Cortex of kidney (tissue), 1 donor: ENCODE measurements at places on chromosomes 6 and 20.

DNA sequence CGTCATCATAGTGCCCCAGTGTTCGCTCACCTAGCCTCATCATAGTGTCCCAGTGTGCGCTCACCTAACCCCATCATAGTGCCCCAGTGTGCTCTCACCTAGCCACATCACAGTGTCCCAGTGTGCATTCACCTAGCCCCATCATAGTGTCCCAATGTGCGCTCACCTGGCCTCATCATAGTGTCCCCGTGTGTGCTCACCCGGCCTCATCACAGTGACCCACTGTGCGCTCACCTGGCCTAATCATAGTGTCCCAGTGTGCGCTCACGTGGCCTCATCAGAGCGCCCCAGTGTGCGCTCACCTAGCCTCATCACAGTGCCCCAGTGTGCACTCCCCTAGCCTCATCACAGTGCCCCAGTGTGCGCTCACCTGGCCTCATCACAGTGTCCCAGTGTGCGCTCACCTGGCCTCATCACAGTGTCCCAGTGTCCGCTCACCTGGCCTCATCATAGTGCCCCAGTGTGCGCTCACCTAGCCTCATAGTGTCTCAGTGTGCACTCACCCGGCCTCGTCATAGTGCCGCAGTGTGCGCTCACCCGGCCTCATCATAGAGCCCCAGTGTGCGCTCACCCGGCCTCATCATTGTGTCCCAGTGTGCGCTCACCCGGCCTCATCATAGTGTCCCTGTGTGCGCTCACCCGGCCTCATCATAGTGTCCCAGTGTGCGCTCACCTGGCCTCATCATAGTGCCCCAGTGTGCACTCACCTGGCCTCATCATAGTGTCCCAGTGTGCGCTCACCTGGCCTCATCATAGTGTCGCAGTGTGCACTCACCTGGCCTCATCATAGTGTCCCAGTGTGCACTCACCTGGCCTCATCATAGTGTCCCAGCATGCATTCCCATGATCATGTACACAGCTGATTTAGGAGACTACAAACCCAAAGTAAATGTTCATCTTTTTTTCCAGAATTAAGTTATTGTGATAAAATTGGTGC, 9.5 kb downstream of the TMEM242 start:
- no peak for DNase-seq

GRCh38 chr20:59247731-59248684, 52.4 kb upstream of the EDN3 start:
- no peak for DNase-seq

- DNase-seq, result no peak
These were observed 15.5 kb downstream of the COL9A3 start for GRCh38 chr20:62832212-62832922.

- no peak for DNase-seq
These were observed 18.0 kb downstream of the PRPH2 start for GRCh38 chr6:42704251-42704936.

- no peak for DNase-seq
These were observed 506 bp downstream of the ARFGAP1 start for GRCh38 chr20:63273059-63273579.

- no peak for DNase-seq
These were observed 11.5 kb upstream of the MMP9 start for GRCh38 chr20:45997187-45997586.

DNA sequence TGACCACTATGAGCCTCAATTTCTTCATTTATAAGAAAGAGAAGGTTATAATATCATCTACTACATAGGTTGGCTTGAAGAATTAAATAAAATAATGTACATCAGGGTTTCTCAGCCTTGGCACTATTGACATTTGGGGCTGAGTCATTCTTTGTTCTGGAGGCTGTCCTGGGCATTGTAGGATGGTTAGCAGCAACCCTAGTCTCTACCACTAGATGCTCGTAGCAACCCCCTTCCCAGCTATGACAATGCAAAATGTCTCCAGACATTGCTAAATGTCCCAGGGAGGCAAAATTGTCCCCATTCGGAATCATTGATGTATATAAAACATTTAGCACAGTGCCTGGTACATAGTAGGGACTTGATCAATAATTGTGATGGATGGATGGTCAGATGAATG, 152.1 kb downstream of the KHDC1L start:
- no peak for DNase-seq

DNA sequence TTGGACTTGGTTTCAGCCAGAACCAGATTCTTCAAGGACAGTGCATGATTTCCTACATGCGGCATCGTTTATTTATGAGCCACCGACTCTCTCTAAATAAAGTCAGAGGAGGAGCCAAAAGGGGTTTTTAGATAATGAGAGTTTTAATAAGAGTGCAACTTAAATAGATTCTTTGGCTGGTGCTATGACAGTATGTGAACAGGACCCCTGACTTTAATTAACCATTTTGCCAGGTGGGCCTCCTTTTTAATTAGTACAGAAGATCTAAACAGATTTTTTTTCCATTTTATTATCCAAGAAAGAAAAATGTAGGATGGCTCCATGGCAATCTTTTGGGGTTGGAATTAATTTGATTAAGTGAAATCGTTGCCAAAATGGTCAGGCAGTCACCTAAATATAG, 74.8 kb upstream of the INSM1 start:
- DNase-seq, result no peak

DNA sequence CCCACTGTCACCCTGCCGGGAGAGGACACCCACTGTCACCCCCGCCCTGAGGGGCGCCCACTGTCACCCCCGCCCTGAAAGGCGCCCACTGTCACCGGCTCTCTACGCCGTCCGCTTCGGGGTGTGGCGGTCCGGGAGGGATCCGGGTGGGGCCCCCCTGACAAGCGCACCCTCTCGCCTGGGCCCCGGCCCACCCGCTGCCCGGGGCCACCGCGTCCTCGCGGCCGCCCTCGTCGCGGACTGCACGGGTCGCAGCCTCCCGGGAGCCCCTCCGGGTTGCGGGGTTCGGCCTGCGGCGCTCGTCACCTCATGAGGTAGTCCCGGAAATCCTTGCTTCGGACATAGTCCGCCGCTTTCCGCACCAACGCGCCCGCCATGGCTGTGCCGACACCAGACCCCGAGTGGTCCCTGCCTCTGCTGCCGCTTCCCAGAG, 224 bp downstream of the MPC1 start:
- DNase-seq, result no peak

GRCh38 chr6:107585815-107586435, 96.0 kb downstream of the SOBP start:
- DNase-seq, result no peak

GRCh38 chr6:161095916-161096315, 104.3 kb downstream of the MAP3K4 start:
- DNase-seq, result no peak

GRCh38 chr6:5950361-5950785, 56.4 kb downstream of the NRN1 start:
- no peak for DNase-seq

GRCh38 chr6:137976430-137976829, 109.4 kb downstream of the TNFAIP3 start:
- no peak for DNase-seq

- DNase-seq, result no peak
These were observed 13.9 kb upstream of the SULF2 start for GRCh38 chr20:47799116-47799715.

GRCh38 chr20:23826541-23827021, at the start of gene CST2:
Gene CST2, minus strand, starts transcription at chr20:23826729. Its CDS starts 69 bp downstream, at chr20:23826660.
- no peak for DNase-seq

DNA sequence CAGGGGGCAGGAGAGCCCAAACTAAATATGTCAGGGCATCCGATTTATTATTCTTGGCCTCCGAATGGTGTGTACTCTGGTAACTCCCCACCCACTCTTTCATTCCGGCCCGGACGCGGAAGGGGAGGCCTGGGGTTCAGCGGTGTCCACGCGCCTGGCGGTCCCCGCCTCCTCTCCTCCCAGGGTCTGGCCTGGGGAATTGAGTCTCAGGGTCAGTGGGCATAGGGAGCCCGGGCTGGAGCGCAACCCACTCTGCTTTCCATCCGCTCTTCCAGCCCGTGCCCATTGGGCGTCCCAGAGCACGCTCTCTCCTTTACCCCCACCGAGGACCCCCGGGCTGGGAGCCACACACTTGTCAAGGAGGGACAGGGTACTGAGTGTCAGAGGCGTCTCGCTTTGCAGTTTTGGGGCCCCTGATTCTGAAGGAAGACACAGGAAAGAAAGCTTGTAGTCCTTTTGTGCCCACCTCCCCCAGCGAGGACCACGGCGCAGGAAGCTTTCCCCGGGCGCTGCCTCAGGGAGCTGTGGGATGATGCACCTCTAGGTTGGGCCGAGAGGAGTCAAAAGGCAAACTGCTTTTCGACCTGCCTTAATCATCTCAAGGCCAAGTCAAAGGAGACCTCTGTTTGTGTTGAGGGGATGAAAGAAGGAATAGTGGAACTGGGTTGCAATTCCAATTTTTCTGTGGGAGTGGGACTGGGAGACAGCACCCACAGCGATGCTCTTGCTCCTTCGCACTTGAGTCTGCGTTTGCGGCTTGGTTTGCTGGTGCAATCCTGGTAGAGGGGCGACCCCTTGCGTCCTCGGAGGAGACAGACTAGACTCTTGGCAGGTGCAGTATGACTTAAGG, 2.5 kb downstream of the RSPO3 start:
- no peak for DNase-seq

DNA sequence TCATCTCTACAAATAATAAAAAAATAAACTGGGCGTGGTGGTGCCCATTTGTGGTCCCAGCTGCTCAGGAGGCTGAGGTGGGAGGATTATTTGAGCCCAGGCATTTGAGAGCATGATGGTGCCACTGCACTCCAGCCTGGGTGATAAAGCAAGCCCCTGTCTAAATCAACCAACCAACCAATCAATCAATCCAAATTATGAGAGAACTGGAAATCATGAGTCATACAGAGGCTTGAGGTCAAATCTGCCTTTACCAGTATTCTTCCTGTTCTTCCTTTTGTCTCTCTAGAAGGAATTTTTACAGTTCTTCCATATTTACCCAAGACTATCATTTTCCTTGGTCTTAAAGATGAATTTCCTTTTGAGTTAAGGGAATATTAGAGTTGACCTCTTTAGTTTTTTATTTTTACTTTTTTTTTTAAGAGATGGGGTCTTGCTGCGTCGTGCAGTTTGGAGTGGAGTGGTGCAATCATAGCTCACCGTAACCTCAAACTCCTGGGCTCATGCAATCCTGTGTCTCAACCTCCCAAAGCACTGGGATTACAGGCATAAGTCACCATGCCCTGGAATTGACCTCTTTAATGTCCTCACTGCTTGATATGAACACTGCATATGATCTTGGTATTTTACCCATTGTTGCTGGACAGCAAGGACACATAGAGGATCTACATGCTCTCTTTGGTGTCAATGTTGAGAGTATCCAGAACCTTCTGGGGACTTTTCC, 44.1 kb upstream of the TXNDC5 start:
- no peak for DNase-seq

GRCh38 chr6:12594530-12594893, 122.1 kb upstream of the PHACTR1 start:
- DNase-seq, result no peak

GRCh38 chr20:19625426-19625825, 132.6 kb upstream of the RIN2 start:
- no peak for DNase-seq

DNA sequence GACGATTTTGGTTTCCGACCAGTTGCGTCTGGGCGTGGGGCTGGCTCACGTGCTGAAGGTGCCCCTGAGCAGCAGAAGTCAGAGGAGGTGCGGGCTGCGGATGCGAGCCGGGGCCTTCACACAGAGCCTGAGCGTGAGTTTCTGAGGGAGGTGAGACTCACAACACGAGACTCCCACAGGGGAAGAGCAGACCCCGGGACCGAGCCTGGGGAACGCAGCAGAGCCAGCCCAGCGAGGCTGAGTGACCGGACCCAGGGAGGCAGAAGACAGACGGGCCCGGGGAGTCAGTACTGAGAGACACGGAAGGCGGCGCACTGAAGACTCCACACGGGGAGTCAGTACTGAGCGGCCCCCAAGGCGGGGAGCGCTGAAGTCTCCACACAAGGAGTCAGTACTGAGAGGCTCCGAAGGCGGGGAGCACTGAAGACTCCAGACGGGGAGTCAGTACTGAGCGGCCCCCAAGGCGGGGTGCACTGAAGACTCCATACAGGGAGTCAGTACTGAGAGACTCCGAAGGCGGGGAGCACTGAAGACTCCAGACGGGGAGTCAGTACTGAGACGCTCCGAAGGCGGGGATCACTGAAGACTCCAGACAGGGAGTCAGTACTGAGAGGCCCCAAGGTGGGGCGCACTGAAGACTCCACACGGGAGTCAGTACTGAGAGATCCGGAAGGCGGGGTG, 77.8 kb downstream of the DLL1 start:
- DNase-seq, result no peak

DNA sequence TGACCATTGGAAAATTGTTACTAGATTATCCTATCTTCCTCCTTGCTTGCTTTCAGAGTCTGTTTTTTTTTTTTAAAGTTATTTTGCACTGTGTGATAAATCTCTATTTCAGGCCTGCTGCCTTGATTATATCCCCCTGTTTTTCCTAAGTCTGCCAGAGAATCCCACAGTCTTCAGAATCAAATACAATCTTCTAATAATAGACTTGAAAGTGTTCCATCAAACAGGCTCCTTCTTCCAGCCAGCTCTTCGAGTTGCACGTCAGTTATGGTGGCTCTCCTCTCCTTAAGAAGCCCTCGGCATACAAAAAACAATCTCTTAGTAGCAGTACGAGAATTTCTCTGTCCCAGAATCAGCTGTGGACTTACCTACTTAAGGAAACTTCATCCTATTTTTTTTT, 92.9 kb upstream of the NOX3 start:
- no peak for DNase-seq

GRCh38 chr6:39312912-39313525, 1.2 kb downstream of the KCNK17 start:
- no peak for DNase-seq

GRCh38 chr6:27873021-27873940, 38.9 kb downstream of the OR2B2 start:
- DNase-seq, result no peak

- no peak for DNase-seq
These were observed 27.1 kb downstream of the PFDN4 start for GRCh38 chr20:54234991-54235390.

DNA sequence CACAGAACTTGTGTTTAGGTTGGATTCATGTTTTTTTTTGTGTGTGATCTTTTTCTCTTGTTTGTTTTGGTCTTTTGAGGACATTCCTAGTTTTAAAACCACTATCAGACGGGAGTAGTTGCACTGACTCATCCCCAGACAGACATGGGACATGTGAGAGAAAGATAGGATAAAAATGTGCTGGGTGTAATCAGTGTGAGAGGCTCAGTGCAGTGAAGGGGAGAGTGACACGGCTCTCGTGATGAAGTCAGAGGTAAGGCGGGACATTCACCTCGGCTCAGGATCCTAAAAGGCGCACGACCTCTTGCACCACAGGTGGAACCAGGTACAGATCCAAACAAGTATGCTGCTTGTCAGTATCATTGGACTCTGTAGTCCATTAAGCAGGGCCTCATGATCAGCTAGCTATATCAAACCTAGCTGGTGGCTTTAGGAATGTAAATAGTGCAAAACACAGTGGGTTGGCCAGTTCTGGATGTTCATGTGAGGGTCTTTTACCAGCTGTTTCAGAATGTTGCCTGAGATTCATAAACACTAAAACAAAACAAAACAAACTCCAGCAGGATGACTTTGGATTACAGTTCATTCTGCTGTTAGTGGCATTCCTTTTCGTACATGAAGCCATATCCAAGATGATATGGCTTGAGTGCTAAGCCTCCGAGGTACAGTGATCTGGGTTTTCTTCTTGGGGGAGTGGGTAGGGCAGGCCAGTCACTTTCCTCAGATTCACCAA, 18.0 kb downstream of the FOXO3 start:
- no peak for DNase-seq
